ENCODE measurements at places on chromosomes 16 and 17. TPM values are rescaled to one million over a fixed set of nuclear protein-coding genes. Genes with fewer than 3 reads are reported as not detected.

CDH3 gene
- 0.39 TPM for total RNA-seq

VEZF1 gene
- 76.6 TPM for total RNA-seq

PHOSPHO1 gene
- not detected for total RNA-seq

FLOT2 gene
- 216 TPM for total RNA-seq

CDRT4 gene
- 9.6 TPM for total RNA-seq

PRAC2 gene
- total RNA-seq = not detected

C16orf96 gene
- total RNA-seq = 0.33 TPM

SLC13A2 gene
- total RNA-seq = not detected

PIK3R5 gene
- 85.1 TPM for total RNA-seq

SHISA6 gene
- total RNA-seq = not detected
